ENCODE measurements at places on chromosomes 11 and 22. TPM values are rescaled to one million over a fixed set of nuclear protein-coding genes. Genes with fewer than 3 reads are reported as not detected.

The TM7SF2 gene
- total RNA-seq: 91.5 TPM

DNA sequence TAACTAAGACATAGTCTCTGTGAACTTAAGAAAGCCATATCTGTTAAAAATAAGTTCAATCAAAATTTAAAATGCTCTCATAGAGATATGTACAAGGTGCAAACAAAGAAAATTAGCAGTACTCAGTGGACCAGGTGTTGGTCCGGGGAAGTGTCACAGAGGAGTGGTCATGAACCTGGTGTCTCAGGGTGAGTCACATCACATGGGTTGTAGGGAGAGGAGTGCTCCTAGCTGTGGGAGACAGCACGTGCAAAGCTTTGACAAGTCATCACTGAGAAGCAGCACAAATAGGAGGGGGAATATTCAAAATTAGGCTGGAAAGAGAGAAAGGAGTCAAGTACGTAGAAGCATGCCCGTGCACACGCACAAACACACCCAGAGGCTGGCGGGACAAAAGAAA lies 438.1 kb downstream of the NTM start:
- no peak for DNase-seq

- DNase-seq: no peak
These were observed 5.2 kb downstream of the ACP2 start for GRCh38 chr11:47243454-47243853.

DNA sequence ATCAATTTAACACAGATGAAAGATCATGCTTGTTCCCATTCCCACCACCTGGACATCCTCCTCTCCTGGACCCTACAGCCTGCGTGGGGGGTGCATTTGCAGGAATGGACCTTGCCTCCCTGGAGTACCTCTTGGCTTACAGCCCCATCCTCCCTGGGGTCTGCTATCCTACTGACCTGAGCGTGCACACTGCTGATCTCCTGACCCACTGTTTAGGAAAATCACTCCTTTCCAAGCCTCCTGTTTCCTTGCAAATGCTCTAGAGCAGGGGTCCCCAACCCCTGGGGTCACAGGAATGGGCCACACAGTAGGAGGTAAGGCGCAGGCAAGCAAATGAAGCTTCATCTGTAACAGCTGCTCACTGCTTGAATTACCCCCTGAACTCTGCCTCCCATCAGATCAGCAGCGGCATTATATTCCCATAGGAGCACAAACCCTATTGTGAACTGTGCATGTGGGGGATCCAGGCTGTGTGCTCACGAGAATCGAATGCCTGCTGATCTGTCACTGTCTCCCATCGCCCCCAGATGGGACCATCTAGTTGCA lies 88.2 kb upstream of the SEPTIN5 start:
- DNase-seq: no peak

GRCh38 chr11:117488996-117489952 lies 161.6 kb downstream of the CEP164 start:
- DNase-seq: no peak

DNA sequence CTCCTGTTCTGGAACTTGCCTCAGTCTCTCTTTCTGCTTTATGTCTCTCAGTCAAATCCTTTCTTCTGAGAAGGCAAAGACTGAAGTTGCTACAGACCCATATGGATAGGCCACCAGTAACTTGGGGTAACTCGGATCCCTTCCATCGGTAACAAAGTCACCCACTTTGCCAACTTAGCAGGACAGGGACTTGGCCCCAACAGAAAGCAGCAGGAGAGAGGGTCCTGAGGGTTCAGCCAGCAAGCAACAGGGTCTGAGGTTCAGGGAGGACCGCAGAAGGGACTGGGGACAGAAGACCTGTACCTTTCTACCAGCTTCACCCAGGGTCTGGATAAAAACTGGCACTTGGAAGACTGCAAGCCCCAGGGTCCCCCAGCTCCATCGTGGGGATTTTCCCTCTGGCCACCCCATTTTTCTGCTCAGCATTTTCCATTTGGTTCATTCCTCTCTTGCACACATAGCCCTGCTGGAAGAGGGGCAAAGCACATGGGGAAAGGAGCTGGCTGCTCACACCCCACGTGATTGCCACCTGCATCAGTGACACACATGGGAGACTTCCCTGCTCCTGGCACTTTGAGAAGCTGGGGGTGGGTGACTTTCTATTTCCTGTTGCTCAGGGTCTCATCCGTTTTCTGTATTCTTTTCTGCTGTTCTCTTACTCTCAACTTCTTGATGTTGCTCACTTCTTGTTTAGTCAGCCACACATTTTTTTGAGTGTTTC lies 34.6 kb upstream of the GNAZ start:
- DNase-seq: no peak

DNA sequence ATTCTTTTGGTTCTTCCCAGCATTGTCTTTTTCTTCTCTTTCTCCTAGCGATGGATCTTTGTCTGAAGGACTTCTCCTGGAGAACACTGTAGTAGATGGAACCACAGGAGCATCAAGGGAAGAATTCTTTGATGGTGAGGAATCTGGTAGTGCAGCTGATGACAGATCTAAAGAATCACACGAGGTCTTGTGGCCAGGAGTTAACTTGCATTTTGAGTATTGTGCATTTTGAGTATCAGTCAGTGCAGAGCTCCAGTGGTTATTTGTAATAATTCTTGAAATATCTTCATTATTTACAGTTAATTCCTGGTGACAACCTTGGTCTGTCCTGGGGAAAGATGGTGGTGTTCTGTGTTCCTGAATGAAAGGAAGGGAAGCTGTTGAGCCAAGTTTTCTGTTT lies 14.5 kb upstream of the POGLUT3 start:
- no peak for DNase-seq
